HuH-7.5 (cell line): ENCODE measurements at places on chromosomes 2 and 18.

DNA sequence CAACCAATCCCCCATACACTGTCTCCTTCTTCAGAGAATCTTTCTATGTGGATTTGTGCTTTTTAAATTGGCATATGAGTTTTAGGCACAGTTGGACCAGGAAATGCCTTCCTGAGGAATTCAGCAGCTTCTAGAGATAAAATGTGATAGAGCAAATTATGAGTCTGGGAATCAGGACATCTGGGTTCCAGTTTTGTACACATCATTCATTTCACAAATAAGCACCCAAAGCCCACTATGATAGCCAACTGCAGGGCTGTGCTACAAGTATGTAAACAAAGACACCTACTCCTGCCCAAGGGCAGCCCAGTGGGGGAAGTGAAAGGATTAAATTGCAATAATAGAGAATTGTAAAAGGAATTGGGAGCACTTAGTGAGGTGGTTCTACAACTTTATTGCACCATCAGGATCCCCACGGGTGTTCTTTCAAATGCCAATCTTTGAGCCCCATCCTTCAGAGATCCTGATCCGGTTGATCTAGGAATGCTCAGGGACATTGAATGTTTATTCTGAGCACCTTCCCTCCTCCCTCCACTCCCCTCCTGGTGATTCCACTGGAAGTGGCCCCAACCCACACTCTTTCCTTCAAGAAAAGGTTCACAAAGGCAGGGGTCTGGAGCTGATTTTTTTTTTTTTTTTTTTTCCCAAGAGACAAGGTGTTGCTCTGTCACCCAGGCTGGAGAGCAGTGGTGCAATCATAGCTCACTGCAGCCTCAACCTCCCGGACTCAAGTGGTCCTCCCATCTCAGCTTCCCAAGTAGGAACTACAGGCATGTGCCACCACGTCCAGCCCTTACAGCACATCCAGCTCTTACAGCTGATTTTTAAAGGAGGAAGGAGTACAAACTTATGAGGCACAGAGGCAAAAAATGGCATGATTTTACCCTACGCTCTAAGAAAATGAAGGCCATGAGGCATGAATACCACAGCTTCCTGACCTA is 11.1 kb upstream of the KCMF1 start:
- DNase-seq = no peak

- DNase-seq = no peak
Measured at GRCh38 chr2:190678444-190679162, 29.7 kb downstream of the NAB1 start.

GRCh38 chr2:16656784-16657391 is 8.7 kb downstream of the CYRIA start:
- no peak for DNase-seq

DNA sequence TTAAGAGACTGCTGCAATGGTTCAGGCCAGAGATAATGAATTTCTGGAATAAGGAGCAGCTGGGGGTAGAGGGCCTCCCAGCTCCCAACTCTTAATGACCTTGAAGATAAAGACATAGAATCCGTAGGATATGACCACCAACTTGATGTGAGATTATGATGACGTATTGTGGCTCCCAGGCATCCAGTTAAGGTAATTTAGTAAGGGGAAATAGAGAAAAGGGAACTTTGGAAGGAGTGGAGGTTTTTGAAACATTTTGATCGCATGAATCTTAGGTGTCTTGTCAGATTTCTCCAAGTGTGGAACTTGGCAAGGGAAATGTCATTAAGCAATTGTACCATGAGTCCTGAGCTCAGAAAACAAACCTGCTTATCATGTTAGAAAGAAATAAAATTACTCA is 277.3 kb upstream of the TANK start:
- DNase-seq = no peak

- no peak for DNase-seq
Measured at GRCh38 chr2:54641988-54642387, 81.5 kb upstream of the EML6 start.

GRCh38 chr2:10246831-10247230 is 55.9 kb upstream of the HPCAL1 start:
- DNase-seq = no peak

GRCh38 chr2:214545898-214546542 is 135.2 kb downstream of the VWC2L start:
- no peak for DNase-seq

DNA sequence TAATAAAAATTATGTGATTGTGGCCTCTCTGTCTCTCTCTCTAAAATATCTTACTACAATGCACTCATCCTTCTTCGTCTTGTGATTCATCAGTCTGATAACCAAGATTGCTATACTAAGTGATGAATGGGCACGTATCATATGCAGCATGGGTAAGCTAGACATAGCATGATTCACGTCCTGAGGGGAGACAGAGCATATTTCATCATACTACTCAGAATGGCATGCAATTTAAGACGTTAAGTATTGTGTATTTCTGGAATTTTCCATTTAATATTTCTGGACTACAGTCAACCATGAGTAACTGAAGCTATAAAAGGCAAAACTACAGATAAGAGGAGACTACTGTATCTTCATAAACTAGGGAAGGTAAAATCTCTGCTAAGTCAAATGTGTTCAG is 97.0 kb upstream of the CD226 start:
- no peak for DNase-seq

DNA sequence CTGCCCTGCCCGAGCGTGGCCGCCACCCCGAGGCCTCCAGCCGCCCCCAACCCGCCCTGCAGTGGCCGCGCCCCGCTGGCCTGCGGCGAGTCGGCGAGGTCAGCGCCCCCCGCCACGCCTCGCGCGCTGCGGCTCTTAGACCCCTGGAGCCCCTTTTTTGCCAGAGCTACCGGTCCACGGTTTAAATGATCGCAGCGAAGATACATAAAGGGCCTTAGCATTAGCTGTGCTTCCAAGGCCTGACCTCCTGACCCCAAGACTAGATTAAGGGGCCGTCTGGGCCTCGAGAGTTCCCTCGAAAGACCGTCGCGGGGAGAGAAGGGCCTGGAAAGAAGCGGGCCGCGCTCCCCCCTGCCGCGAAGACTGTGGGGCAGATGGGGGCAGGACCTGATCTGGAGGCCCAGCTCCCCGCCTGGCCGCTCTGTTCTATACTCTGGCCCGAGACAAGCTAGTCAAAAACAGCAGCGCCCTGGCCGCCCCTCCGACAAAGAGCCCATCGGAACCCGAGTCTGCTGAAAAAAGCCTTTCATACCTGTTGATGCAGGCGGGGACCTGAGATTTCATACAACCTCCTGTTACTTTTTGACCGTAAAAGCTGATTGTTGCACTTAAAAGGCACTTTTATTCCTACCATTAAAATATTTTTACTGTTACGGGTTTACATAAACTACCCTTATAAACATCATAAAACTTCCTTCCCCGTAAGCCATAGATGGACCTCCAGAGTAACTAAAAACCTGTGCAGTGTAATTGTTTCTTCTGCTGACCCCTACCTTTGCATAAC is 68.7 kb upstream of the PSMD14 start:
- DNase-seq = no peak

DNA sequence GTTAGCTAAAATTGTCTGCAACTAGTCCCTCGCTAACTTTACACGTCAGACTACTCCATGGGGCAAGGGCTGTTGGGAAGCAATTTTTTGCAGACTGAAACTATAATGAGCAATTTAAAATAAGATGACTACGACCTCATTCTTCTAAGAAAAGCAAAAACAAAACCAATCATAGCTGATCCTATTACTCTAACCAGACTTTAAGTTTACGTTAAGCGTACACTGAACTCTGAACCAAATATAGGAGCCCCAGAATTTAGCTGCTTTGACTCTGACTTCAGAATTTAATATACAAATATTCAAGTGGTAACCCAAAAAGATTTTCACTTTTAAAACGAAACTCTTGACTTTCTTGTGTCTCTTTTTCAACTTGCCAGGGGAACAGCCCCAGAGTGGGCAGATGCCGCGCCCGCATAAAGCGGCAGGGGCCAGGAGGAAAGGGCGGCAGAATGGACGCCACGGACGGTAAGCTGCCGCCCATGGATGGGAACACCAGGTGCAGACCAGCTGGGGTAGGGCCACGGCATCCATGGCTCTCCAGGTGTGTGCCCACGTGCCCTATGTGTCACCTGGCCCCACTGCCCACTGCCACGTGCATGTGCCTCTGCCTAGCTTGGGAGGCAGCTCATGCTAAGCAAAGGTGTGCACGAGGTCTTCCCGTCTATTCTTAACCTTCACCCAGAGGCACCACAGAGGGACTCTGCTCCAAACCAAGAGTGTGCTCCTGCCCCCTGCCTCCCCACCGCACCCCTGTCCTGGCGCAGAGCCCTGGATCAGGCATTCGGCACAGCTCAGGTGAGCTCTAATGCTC is 217.6 kb downstream of the HDAC4 start:
- no peak for DNase-seq

DNA sequence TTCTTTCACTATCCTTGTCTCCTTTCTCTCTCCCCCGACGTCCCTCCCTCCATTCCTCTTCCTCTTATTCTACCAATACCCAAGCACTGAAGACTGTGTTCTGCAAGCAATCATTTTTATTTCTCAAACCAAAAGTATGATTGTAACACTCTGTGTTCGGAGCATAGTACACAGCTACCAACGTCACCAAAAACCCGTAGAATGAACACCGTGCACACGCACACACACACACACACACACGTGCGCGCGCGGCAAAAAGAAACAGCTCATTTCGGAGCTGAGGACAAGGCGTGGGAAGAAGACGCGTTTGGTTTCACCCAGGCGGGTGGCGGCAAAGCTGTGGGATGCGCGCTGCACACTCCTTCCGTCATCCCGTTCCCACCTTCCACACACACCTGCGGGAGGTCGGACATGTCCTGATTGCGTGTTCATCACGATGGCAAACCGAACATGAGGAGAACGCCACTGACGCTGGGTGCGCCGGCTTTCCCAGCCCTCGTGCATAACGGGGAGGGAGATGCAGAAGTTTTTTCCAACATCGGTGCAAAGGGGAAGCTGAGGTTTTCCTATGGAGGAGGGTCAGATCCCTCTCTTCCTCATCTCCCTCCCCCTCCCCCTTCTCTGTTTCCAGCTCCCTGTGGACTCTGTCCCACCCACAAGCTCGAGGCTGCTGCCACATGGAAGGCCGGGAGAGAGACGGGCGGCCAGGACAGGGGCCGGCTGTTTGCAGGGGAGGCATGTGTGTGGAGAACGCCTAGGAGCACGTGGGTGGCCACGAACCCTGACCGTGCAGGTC is 20.4 kb downstream of the MBP start:
- no peak for DNase-seq

DNA sequence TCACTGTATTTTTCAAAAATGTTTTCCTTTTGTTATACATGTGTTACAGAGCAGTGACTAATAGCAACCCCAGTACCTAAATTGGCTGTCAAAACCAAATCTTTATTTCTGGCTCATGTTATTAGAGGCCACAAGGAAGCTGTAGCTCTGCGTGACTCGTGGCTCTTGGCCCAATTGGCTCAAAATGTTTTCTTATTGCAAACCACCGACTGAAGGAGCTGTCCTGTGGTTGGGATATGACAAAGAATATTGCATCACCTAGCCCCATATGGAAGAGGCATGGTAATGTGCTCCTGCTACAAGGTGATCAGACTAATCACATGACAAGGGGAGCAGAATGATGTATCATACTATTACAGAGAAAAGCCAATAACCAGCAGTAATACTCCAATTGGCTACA is 1058.5 kb downstream of the CBLN2 start:
- no peak for DNase-seq

DNA sequence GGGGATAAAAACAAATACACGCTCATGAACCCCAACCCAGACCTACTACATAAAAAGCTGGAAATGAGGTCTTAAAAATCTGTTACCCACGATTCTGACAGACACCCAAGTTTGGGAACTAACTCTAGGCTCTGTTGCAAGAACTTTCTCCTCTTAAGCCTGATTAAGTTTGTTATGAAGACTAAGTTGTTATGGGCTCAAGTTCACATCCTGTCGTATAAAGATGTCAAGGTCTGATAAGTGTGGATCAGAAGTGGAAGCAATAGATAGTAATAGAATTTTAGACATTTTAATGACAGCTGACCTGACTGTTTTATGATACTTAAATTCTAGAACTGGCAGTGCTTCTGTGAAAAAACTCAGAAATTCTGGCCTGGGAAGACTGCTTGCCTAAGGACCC is 43.2 kb downstream of the LPIN2 start:
- no peak for DNase-seq

DNA sequence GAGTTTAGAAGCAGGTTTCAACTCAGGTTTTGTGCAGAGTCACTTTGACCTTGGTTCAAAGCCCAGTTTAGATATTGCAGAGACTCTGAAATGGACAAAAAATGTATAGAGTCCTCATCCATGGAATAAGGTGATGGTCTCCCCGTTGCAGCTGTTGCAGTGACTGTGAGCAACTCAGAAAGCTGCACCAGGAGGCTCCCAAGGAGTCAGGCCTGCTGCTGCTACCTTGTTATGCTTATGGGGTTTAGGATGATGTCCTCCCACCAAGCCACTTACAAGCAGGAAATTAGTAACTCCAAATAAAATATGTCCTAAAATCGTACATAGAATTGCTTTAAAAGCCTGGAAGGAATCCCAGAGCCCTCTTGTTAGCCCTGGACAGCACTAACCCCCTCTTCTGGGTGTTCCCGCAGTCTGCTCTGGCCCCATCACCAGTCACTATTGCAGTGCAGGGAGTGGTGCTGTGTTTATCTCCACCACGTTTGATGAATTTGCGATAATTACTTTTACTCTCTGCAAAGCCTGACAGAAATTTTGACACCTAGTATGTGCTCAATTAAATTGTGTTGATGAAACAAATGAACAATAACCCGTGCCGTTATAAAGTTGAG is 189.0 kb downstream of the CNTNAP5 start:
- no peak for DNase-seq

DNA sequence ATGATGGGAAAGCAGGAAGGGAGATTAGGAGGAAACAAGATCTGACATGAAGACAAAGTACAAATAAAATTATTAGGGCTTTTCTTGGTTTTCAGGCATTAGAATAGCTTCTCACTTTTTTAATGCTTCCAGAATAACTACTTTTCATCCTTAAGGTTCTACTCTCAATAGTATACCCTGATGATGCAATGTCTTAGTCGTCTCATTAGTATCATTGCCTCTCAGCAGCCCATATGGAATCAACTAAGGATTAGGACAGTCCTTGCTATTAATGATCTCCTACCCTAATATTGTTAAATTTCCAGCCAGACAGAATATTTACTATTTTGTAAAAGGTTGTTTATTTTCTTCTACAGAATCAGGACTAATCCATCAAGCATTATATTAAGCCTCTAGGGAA is 55.9 kb downstream of the RELCH start:
- no peak for DNase-seq

GRCh38 chr2:168470320-168471162 is 14.5 kb downstream of the CERS6 start:
- DNase-seq = no peak

DNA sequence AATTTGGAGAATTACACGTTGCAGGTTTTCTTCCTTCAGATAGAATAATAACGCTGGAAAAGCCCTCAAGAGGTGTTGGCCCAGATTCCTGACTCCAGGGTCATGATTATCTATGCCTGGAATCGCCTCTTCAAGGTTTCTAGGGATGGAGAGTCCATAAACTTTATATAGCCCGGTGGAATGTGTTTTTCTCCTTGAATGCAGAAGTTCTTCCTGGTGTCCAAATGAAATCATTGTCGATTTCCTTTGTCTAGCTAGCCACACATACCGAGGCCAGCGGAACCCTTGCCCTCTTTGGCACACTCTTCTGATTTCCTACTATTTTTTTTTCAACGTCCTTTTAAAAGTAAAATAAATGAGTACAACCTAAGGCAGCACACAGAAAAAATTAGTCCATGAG is 117.8 kb downstream of the PID1 start:
- no peak for DNase-seq
